ENCODE measurements at places on chromosomes 16 and 17.

DNA sequence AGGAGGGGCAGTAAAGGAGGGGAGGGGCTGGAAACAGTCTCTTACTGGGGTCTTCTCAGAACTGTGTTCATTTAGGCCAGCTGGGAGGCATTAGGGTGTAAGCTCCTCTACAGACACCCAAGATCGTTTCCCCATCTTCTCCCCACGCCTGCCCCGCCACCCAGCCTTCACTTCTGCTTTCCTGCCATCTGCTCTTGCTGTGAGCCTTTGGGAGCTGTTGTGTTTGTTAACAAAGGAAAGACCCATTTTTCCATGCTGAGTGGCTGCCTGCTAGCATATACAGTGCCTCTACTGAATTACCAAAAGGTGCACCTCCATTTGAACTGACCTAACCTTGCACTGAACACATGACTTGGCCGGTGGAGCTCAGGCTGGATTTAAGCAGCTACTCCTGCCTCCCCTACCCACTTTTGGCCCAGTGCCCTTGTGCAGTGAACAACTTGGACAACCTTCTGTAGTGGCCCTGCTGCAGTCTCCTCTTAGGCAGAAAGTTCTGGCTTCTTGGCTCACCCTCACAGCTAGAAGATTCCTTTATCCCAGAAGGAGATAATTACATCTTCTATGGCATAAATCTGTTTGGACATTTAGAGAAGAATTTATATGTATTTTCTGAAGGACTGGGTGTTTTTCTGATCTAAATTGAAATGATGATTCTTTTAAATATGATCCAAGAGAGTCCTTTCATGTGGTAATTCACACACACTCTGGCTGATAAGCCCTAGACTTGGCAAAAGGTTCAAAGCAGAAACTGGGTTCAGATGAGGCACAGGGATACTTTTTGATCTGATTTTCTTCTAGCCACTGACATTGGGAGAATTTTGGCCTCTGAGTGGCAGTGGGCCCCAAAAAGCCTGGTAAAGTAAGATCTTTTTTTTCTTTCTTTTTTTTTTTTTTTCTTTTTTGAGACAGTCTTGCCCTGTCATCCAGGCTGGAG, 81.9 kb upstream of the HNF1B start:
- DNase-seq = no peak

DNA sequence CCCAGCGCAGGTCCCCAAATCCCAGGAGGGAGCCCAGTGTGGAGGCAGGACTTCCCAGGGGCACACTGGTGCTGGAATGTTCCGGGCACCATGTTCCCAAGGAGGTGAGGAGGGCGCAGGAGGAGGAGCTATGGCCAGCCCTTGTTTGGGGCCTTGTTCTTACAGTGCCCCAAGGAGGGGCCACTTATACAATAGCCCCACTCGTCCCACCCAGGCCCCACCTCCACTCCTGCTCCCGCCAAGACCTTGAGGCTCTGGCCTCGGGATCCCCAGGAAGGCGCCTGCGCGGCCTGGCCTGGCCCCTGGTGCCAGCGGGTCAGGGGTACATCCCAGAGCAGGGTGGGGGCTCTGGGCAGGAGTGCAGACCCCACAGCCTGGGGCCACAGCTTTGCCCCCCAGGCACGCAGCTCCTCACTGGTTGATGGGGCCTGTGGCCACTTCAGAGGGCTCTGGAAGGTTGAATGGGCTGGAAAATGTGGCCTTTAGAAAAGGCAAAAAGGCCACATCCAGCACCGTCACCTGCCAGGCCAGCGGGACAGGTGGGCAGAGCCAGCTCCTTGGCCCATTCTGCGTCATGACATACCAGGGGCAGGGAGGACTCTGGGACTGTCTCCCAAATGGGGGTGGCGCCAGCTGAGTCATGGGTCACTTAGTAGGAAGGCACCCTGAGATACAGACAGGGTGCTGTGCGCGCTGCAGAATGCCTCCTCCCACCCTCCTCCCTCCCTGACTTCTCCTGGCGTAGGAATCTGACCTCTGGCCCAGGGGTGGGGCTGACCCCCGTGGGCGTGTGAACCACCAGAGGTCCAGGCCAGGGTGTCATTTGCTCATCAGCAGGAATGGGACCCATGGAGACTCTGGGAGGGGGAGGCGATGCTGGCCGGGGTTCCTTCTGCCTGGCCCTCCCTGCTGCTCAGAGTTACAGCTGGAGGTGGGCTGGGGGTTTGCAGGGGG, 32.3 kb upstream of the PVALEF start:
- DNase-seq = no peak

GRCh38 chr17:78433013-78433727, 54.7 kb downstream of the PGS1 start:
- no peak for DNase-seq

DNA sequence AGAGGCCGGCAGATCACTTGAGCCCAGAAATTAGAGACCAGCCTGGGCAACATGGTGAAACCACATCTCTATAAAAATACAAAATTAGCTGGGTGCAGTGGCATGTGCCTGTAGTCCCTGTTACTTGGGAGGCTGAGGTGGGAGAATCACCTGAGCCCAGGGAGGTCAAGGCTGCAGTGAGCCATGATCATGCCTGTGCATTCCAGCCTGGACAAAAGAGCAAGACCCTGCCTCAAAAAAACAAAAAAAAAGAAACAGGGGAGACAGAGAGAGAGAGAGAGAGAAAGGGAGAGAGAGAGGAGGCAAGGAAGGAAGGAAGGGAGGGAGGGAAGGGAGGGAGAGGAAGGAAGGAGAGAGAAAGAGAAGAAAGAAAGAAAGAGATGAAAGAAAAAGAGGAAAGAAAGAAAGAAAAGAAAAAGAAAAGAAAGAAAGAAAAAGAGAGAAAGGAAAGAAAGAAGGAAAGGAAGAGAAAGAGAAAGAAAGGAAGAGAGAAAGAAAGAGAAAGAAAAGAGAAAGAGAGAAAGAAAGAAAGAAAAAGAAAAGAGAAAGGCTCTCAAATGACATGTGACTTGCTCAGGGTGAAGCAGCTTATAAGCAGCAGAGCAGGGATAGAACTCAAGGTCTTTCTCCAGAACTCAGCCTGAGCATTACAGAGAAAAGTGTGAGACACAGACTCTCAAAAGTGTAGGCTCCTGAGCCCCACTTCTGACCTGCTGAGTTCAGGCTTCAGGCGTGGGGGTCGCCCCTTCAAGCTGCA, 15.5 kb downstream of the CX3CL1 start:
- DNase-seq = no peak

All from thoracic aorta (tissue), 2 donors.